ENCODE measurements at places on chromosomes 1 and 21. TPM values are rescaled to one million over a fixed set of nuclear protein-coding genes. Genes with fewer than 3 reads are reported as not detected.

Gene LCE7A
- total RNA-seq, result not detected

Gene HCRTR1
- 0.13 TPM for total RNA-seq

Gene SLAMF9
- total RNA-seq, result not detected

Gene UTS2
- not detected for total RNA-seq

Gene NASP
- 71.8 TPM for total RNA-seq

Gene GLIS1
- total RNA-seq, result not detected

Gene E2F2
- 1.9 TPM for total RNA-seq

Gene RNASEL
- 1.1 TPM for total RNA-seq

Gene CR1
- total RNA-seq, result under 0.01 TPM

Gene HEYL
- total RNA-seq, result 0.07 TPM

Gene LGR6
- total RNA-seq, result not detected

Gene TAS1R2
- total RNA-seq, result not detected

Gene KRTAP19-1
- total RNA-seq, result not detected

Gene CENPS
- 5.5 TPM for total RNA-seq

Gene RNU1-1
- not detected for total RNA-seq

Gene ANKRD34A
- 0.05 TPM for total RNA-seq

Gene TSPEAR
- 0.10 TPM for total RNA-seq

Gene LRRC39
- 0.13 TPM for total RNA-seq

Gene COL16A1
- total RNA-seq, result 0.67 TPM

Gene DDR2
- 3.9 TPM for total RNA-seq

Gene VWA5B1
- total RNA-seq, result not detected

Gene KCNJ9
- not detected for total RNA-seq

Gene HTR6
- not detected for total RNA-seq

Gene GPR3
- total RNA-seq, result 2.1 TPM

Gene AADACL4
- not detected for total RNA-seq

Gene CLDN17
- total RNA-seq, result not detected

Gene CKS1B
- total RNA-seq, result 213 TPM

Gene LRRN2
- 0.05 TPM for total RNA-seq

Gene CELA2B
- not detected for total RNA-seq

Gene TAS1R1
- total RNA-seq, result 0.10 TPM

Gene EMC1
- 72.8 TPM for total RNA-seq

Gene TRAF3IP3
- total RNA-seq, result not detected

Gene SERINC2
- 17.3 TPM for total RNA-seq

Gene FAM167B
- total RNA-seq, result 20.3 TPM

Gene RC3H1
- total RNA-seq, result 15.4 TPM

Gene WNT3A
- not detected for total RNA-seq

Gene EFNA3
- 0.80 TPM for total RNA-seq

Gene NPL
- 1.1 TPM for total RNA-seq
